ENCODE measurements at places on chromosomes 3 and 15.
A peak's percentile ranks its signal among the peaks of the same experiment; 100 is the strongest.

DNA sequence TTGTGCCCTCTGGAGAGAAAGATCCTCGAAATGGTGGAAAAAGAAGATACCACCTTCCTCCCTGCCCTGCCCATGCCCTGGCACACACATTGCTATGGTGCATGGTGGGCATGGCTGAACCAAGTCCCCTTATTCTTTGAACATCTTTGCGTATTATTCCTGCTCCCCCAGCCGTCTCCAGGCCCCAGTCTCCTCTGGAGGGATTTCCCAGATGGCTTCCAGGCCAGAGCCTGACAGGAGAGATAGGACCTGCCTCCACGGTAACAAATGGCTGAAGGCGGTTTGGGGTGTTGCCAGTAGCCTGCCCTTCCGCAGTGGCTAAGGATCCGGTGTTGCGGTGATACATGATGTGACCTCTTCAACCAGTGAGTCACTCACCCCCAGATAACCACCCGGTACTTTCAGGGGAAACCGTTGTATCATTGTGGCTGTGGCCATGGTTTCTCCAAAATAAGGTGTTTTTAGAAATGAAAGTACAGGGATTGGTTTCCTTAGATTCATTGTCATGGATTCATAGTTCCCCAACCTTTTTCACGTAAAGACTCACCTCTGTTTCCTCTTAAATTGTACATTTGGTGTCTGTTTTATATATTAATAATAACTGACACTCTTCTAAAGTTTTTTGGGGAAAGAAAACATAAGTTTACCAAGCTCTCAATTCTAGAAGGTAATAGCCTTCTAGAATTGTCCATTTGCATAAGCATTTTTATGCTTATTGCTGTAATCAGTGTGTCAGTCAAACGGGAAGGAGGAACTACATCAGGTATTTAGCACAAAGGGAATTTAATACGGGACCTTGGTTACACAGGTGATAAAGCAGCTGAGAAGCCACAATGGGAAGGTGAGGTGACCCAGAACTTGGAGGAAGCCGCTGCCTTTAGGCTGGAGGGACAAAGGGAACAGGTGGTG is 25.9 kb downstream of the SMAD3 start:
- DNase-seq = peak; percentile 95

- DNase-seq = no peak
Observed at GRCh38 chr3:73405853-73406252, 218.9 kb downstream of the PDZRN3 start.

DNA sequence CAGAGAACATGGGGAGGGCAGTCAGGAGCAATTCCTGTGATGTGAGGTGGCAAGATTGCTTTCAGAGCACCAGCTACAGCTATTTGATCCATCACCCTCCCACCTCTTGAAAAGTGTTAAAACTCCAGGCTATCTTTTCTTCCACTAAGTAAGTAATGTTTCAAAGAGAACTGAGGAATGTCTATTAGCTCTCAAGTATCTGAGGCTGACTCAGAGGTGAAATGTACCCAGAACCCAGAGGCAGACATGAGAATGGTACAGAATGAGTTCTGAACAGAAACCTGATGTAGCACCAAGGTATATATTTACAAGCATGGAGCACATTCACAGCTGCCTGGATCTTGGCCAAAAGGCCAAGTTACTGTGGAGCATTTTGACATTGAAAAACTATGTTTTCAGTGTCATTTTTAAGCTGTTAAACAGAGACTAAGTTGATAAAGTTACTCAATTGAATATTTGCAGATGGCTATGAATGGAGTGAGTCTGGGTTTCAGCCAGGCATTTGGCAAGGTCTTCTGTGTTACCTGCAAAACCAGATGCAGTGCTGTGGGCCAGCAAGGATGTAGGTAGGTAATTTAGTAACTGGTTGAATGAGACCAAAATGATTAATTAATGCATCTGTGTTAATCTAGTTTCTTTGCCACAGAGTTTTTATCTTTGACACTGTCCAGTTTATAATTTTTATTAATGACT is 227.7 kb upstream of the CD96 start:
- DNase-seq = no peak

DNA sequence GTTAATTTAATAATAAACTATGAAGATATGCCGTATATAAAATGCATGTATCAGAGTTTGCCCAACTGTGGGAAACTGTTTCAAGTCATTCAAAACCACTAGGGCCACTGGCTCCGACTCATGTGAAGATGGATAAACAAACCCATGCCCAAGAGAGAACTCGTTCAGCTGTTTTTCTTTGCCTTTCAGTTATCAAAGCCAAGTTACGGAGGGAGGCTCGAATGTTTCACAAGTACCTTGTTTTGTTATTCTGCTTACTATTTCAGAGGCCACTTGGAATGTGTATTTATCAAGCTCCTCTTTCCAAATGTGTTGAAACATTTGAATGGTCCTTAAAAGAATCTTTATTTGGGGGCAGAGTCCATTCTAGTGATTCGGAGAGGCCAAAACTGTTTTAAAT is 82.1 kb downstream of the DUT start:
- no peak for DNase-seq

DNA sequence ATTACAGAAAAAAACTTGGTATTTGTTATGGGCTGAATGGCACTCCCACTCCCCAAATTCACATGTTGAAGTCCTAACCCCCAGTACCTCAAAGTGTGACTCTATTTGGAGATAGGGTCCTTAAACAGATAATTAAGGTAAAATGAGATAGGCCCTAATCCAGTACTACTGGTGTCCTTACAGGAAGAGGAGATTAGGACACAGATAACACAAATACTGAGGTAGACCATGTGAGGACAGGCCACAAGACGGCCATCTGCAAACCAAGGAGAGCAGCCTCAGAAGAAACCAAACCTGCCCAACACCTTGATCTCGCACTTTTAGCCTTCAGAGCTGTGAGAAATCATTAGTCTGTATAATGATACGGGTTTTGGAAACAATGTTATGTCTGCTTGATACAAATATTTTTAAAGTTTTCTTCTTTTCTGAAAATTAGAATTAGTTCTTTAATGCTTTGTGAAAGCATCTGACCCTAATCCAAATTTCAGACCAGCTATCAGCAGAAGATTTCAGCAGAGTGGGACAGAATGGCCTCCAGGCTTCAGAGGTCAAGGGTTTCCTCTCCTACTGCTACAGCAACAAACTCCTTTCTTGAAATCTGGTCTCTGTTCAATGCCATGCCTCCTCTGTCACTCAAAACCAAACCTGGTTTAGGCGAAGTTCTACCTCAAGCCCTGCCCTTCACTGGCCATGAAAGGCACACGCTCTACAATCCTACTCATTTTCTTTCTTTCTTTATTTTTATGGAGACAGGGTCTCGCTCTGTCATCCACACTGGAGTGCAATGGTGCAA is 22.0 kb upstream of the HDC start:
- no peak for DNase-seq

GRCh38 chr15:40388941-40389823 is 6.7 kb downstream of the KNSTRN start:
- no peak for DNase-seq

DNA sequence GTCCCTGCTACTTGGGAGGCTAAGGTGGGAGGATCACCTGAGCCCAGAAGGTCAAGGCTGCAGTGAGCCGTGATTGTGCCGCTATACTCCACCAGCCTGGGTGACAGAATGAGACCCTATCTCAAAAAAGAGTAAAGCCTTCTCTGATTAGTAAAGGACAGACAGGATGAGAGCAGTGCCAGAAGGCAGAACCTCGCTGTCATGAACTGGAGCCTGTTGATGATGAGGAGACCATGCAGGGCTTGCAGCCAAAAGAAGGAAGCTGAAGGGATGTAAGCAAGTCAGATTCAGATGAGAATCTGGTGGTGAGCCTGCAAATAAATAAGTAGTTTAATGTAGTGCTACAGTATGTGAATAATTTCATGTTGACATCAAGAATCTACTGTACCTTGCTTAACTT is 52.8 kb downstream of the USP50 start:
- DNase-seq = no peak

DNA sequence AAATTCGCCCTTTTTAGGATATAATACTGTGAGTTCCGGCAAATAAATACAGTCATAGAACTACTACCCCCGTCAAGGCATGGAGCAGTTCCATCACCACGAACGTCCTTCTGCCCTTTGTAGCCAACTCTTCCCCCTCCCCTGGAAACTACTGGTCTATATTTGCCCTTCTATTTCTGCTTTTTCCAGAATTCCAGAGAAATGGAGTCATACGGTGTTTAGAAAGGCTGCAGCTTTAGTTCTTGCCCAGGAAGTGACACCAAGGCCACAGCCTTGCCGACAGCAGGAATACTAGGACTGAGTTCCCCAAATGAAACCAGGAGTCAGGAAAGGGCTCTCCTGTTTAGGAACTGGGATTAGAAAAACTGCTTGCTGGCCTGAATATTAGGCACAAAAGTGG is 291.2 kb downstream of the FAM43A start:
- DNase-seq = no peak

DNA sequence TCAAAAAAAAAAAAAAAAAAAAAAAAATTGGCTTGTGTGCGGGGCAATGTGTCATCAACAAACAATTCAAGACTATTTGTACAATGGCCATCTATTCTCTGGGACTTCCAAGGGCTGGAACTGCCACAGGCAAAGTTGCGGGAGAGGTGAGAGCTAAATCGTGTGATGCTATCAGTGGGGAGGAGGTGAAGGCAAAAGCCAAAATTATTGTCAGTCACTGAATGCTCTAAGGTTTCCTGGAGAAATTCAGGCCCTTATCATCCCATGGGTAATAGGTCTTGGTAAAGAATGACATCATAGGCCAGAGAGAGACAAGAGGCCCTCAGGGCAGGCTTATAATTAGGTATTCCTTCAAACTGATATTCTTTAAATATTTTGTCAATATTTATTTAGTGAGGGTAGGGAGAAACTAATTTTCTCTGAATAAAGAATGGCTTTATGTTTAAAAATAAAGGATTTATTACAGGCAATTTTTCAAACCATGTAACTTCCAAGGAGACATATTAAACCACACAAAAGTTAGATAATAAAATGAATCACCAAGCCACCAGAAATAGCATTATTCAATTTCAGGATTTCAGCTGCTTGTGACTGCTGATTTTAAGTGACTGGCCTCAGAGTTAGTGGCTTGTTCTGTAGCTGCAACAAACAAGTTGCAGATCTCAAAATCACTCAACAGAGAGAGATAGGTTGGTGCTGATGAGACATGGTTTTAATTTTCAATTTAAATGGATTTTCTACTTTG is 226.3 kb upstream of the MRPL3 start:
- DNase-seq = no peak
